Hindlimb muscle (tissue), 1 donor: ENCODE measurements at places on chromosomes 4 and X. TPM values are rescaled to one million over a fixed set of nuclear protein-coding genes. Genes with fewer than 3 reads are reported as not detected.

Gene KLHL34
- 0.31 TPM for polyA plus RNA-seq

Gene COL4A6
- polyA plus RNA-seq, result 2.6 TPM

Gene TLL1
- 1.7 TPM for polyA plus RNA-seq

Gene HTR2C
- polyA plus RNA-seq, result not detected

Gene GPR82
- polyA plus RNA-seq, result 0.13 TPM
